ENCODE measurements at places on chromosomes 6 and 20.
A peak's percentile ranks its signal among the peaks of the same experiment; 100 is the strongest.

DNA sequence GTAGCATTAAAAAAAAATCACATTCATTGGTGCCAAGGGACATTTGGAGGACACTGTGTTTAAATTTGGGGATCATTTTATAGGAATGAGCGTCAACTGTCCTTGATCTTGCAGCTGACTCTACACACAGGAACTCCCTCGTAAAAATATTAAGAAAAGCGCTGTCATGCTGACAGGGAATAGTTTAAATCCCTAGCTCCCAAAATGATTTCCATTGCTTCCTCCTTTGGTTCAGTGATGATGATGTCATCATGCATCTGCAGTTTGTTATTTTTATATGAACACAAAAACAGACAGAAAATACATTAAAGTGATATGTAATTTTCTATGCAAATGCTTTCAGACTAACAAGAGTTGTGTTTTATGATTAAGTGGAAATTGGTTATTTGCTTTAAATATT lies 275.6 kb downstream of the BTBD9 start:
- no peak for DNase-seq

DNA sequence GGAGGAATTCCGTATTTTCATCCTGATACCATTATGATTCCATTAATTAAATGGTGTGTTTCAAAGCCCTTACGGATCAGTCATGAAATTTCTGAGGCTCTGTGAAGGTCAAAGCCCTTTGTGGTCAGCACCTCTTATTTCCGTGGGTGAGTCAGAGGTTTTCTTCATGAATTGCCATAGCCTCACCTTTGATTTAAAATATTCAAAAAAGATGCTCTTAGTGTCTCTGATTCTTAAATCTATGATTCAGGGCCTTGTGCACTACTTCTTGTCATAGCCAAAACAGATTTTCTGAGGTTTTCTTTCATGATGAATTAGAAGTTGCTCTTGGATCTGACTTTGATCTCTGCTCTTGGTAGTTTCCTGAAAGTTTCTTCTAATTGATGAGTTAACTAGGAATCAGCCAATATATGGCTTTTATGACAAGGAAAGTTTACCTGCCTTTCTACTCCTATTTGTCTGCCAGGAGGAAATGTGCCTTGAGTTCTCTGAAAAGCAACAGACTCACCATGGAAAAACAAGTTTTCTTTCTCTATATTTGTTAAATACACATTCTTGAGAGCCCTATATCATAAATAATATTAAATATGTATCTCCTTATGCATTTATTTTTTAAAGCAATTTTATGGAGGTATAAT lies 613.0 kb downstream of the UTRN start:
- DNase-seq, result no peak

DNA sequence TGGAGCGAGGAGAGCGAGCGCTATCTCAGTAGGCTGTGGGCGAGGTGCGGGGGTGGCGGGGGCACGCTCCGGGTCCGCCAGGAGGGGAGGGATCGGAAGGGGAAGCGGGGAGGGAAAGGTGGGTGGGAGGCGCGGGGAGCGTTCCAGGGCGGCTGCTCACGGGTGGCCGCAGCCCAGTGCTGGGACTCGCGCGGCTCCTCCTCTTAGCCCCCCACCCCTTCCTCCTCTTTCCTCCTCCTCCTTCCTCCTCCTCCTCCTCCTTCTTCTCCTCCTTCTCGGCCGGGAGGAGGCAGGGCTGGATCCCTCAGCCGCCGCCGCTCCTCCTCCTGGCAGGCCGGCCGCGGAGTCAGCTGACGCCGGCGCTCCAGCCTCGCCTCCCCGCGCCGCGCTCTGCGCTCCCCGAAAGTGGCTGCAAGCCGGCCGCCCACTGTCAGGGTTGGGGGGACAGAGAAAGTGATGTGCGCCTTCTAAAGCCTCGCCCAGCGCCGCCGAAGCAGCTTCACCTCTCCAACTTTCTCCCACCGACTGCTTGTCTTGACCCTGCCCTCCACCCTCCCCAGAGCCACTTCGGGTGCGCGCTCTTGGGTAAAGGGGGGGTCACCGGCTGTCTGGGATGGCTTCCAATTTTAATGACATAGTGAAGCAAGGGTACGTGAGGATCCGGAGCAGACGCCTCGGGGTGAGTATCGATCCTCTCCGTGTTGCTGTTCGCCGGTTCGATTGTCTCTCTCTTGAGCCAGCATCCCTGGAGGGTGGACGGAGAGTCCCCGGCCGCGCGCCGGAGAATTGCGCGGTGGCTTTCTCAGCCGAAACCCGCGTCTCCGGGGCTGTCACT lies at the start of gene DOK5:
Gene DOK5 (plus strand): TSS at position 260 of the 835 bp plus-strand sequence. CDS start 354 bp downstream, at position 614.
- no peak for DNase-seq

- DNase-seq, result no peak
Measured at GRCh38 chr6:16286151-16286522, 47.8 kb downstream of the GMPR start.

DNA sequence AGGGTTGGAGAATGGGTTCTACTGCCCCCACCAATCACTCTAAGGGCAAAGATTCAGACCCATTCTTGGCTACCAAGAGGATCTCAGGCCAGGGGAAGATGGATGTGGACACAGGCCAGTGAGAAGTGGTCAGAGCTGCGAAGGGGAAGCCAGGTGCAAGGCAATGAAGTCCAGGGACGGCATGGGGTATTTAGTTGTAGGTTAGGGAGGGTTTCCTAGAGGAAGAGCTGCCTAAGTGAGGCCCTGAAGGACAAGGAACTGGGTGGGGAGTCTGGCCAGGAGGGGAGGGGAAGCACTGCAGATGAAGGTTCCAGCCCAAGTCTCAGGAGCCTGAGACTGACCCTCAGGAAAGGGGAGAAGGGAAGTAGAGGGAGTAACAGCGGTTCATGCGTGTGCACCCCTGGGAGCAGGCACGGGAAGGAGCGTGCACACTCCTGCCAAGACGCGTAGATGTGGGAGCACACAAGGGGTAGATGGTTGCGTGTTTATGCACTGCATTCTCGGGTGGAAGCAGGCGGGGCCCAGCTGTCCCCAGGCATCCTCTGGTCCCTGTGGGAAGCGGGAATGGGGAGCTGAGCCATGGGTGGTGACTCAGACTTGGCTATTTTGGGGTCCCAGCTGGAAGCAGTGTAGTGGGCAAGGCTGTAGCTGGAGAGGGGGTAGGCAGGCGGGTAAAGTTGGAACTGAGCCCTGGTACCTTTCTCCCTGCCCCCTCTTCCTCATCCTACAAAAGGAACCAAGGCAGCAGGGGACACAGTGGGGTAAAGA lies 3.3 kb downstream of the ACTL10 start:
- no peak for DNase-seq

- DNase-seq, result no peak
Measured at GRCh38 chr20:45318948-45319347, 10.8 kb upstream of the MATN4 start.

- DNase-seq, result peak; percentile 18
Measured at GRCh38 chr6:34305982-34306708, 57.3 kb upstream of the SMIM29 start.

DNA sequence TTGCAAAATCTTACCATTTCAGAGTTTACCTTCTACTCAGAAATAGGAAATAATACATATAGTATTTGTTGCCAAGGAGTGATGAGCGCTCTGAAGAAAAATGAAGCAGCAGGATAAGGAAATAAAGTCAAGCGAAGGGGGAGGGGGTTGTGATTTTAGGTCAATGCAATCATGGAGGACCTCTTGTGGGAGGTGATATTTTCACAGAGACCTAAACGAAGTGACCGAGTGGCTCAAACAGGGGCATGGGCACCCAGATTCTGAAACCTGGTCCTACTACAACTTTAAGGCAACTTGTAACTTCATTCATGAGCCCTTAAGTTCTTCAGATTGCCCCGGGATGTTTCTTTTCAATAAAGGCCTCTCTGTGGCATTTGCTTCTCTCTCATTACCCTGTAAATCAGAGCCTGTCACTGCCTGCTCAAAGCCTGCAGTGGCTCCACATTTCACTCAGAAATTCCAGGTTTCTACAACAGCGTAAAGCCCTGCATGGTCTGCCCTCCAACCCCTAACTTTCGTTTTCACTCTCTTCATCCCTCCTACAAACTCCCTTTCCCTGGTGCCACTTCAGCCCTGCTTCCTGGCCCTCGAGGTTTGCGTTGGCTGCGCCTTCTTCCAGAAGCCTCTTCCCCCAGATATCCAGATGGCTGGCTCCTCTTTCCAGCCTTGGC lies 162.7 kb downstream of the TBC1D7 start:
- no peak for DNase-seq

GRCh38 chr6:76940191-76940590 lies 523.1 kb downstream of the HTR1B start:
- no peak for DNase-seq

- DNase-seq, result no peak
Measured at GRCh38 chr6:3615391-3616380, 135.8 kb downstream of the PXDC1 start.

GRCh38 chr6:153702671-153703070 lies 336.4 kb upstream of the OPRM1 start:
- no peak for DNase-seq

Measured in NCI-H2171 (cell line).